ENCODE measurements at places on chromosomes 4 and X.

DNA sequence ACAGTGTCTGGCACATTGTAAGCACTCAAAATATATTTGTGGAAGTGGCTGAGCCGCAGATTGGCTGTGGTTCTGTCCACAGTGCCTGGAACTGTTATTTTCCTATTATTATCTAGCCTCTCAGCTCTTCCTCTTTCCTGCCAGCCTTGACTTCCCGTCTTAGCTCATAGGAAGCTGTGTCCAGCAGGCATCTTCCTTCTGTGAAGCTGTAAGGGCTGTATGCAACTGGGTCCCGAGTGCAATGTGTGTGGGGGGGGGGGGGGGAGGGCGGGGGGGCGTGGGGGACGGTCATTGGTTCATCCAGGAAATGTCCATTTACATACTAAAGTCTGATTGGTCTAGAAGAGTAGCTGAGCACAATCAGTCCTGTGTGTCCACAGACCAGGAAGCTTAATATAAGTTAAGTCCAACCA, 210.7 kb downstream of the PDGFRA start:
- no peak for DNase-seq

GRCh38 chr4:38114386-38115150, 154.4 kb downstream of the PTTG2 start:
- DNase-seq: no peak

DNA sequence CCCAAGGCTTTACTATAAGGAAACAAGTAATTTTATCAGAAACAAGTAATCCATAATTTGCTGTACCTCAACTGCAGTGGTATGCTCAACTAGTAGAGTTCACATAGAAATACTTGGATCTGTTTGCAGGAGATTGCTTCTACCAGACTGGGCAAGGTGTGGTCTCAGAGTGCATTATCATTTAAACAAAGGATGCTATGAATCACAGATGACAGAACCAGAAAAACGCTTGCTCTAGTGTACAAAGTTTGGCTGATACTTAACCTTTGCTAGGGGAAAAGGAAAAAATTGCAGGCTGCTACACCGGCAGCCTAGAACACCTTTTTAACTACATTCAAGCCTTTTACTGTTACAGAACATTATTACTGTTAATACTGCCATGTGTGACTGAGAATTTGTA, 97.1 kb downstream of the ENOX2 start:
- no peak for DNase-seq

GRCh38 chr4:11488657-11489452, 60.2 kb upstream of the HS3ST1 start:
- DNase-seq: no peak
